Activated naive CD8-positive, alpha-beta T cell treated with anti-CD3 and anti-CD28 coated beads, Interleukin-2, amount 50 U/mL, for 24 hours (primary cell): ENCODE measurements at places on chromosomes 5 and 9.
A peak's percentile ranks its signal among the peaks of the same experiment; 100 is the strongest.

GRCh38 chr9:77673941-77674791, 26.0 kb upstream of the GNA14 start:
- DNase-seq, result no peak

DNA sequence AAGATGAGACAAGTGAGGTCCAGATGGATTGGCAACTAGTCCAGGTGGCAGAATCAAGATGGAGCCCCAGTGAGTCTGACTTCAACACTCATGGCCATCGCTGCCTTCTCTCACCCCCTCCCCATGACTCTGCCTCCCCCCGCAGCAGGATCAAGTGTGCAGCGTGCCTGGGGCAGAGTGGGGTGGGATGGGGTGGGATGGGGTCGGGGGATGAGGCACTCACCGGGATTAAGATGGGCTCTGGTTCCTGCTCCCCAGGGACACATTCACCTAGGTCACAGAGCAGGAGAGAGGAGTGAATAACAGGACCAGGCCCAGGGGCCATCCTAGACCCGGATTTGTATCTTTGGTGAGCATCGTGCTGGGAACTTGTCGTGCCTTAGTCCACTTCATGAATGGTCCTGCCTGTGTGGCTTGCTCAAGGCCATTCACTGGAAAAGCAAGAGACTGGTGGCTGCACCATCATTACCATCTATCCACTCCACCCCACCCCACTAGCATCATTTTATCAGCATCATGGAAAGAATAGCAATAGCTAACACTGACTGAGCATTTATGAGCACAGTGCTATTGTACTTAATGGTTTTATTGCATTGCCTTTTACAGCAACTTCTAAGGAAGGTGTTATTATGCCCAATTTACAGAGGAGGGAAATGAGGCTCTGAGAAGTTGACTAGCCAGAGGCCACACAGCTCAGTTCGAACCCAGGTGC, 8.5 kb downstream of the AMBP start:
- no peak for DNase-seq

DNA sequence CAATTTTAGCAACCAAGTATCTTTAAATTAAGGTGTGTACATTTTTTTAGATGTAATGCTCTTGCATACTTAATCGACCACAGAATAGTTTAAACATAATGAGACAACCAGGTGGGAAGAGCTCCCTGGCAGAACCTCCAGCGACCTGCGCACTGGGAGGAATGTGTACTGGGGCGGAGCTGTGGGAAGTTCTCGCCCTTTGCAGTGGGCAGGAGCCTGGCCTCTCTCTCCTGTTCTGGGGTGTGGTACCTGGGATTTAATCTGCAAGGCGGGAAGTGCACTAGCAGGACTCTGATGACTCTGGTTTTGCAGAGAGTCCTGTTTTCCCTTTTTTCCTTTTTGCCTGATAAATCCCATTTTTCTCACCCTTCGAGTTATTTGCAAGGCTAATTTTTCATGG, 150.7 kb downstream of the SLC28A3 start:
- no peak for DNase-seq

GRCh38 chr5:57302164-57302563, 128.3 kb downstream of the GPBP1 start:
- DNase-seq, result peak; percentile 62

GRCh38 chr9:90141723-90142122, 500.9 kb downstream of the DIRAS2 start:
- no peak for DNase-seq

DNA sequence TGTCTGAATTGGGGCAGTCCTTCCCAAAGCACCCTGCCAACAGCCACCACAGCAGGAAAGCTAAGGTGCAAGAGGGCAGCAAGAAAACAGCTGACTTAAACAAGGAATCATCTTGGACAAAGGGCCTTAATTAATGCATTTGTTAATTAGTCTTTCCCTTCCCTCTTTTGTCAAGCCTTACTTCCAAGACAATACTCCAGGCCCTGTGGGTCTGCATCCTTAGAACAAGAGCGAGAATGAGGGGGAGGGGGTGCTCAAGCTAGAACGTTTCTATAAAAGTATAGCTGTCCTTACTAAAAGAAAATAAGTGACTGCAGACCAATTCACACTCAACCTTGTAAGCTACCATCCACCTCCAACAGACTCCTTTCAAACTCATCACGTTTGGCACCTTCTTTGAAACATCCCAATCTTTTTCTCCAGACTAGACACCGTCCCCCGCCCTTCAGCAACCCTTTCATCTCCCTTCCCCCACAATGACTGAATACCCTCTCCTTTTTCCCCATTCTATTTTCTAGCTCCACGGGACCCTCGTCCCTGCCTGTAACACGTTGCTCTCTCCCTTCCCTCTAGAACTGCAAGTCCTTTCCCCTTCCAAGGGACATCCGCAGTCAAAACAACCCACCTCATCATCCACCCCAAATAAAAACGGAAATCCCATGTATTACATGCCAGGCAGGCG, 85.7 kb upstream of the RNF38 start:
- no peak for DNase-seq

DNA sequence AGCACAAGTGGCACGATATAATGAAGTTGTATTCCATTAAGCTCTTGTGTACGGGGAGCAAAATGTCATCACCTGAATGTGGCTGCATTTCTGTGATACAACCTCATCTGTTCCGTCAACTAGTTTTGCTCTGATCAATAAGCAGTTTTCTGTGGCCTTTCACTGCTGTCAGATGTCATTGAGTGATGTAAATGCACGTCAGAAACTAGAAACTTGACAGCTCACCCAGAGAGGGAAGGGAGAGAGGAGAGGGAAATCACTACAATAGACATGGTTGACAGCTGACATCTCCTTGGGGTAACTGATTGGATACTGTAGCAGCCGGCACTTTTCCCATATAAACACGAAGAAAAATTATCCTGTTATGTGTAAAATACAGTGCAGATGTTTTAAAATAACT, 62.7 kb downstream of the SNX24 start:
- no peak for DNase-seq

DNA sequence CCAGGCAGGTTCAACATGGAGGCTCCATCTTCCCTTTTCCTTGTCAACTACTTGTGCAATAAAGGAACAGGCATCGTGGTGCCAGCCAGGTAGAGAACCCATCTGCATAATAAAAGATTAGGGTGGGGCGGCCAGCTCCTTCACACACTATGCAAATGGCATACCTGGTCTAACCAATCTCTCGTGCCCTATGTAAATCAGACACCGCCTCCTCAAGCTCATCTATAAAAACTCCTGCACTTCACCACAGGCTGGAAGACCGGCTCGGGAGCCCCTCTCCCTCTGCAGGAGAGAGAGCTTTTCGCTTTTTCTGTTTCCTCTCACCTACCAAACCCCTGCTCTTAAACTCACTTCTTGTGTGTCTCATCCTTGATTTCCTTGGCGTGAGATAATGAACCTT, 244.3 kb upstream of the PUM3 start:
- DNase-seq, result no peak

DNA sequence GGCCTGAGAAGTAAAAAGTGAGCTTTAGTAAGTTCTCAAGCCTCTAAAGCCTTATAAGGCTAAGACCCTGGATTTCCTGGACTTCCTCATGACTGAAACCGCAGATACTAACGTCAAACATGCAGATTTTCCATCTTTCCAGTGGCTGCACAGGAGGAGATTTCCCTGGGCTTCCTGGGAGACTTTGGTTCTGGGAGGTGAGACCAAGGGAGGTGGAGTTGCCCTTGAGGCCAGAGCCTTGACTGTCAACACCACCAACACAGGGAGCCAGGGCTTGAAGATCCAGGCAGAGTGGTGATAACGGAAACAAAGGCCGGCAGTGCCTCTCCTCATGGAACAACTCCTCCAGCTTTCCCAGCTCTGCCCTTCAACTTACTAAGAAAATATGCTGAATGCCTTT, 144.7 kb upstream of the LRRTM2 start:
- DNase-seq, result no peak

- no peak for DNase-seq
These were observed at the start of gene TMEM252 for GRCh38 chr9:68540712-68541535. TSS of gene TMEM252 (minus strand) at chr9:68540883. CDS start at chr9:68540814, 69 bp downstream.

GRCh38 chr9:126499911-126500599, 113.7 kb upstream of the LMX1B start:
- no peak for DNase-seq

DNA sequence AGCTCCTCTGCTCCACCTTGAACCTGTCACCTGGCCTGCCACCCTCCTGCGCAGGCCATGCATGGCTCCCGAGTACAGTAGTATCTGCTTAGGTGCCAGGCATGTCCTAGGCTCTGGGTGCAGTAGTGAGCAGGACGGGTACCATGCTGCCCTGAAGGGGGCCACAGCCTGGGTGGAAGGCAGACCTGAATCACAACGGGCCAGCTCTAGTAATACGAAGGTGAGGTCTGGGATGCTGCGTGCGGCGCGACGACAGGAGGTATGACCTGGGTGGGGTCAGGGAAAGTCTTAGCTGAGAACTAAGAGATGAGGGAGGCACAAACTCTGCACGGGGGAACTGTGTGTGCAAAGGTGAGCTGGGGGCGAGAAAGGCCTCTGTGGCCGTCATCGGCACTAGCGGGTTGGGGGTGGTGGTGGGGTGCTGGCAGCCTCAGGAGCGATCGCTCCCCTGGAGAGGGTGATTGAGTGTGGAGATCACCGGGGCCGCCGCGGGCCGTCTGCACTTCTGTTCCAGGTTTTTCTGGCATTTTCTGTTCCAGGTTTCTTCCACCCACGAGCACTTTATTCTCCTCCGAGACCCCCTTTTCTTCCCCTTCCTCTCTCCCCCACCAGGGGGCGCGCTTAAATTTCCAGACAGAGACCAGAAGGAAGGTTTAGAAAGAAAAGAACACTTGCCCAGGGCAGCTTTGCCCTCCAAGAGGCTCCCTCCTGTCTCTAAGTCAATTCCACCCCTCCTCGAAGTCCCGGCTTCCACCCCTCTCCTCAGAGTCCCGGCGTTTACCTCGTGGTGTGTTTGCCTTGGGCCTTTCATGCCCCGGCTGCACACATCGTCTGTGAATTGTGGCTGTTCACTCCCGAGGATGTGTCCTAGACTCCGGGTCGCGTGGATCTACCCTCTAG, 15.1 kb downstream of the PDLIM4 start:
- peak; percentile 82 for DNase-seq

DNA sequence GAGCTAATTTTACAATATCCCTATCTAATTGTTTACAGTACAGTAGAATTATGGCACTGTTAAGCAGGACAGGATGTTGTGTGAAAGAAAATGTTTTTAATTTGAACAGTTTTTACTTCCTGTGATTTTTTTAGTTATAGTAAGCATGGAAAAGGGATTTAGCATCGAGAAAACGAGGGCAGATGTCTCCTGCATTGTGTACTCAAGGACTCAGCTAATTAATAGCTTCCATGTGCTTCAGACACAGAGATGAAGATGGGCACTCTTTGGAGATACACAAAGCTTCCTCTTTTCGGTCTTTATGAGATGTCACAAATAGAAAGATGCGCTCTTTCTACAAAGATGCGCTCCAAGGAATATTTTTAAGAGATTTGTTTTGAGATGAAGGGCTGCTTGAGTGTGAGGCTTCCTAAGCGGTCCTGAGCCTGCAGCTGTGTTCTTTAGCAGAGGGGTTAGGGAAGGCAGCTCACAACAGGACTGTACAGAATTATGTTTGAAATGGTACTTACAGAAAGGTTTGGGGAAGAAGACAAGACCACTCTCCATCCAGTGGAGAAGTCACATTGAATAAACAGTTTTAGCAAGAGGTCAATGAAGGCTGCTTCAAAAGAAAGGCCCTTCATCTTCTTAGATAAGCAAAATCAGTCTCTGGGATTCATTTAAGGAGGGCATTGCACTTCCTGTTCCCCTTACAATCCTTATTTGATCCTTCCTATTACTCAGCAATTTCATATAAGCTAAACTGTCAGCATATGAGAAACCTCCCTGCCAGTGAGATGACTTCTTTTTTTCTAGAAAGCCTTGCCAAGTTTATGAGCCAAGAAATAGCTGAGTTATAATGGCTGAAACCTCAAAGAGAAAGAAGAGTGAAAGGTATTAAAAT, 311.5 kb downstream of the EFNA5 start:
- DNase-seq, result no peak

DNA sequence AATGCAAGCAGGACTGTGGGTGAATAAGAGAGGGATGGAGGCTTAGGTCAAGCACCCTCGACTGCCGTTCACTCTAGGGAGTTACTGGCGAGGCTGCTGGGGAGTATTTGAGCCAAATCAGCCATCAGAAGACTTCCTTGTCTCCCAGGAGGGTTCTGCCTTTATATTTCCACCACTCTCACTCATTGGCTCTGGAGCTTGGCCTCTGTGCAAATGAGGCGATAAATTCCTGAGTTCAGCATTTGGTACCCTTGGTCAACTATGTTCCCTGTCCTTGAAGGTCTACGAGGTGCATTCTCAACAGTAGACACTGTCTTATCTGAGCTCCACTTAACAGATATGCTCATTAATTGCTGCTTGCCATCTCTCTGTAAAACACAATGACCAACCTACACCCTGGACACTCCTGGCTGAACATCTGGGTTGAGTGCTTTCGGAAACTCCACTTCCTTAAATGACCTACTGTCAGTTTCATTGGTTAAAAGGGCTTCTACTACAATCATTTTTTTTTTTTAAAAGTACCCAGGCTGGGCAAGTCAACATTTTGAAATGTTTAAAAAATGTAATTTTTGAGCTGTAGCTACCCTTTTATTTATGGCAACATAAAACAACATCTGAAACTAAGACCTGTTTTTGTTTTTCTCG, 153.2 kb downstream of the NTRK2 start:
- DNase-seq, result no peak

DNA sequence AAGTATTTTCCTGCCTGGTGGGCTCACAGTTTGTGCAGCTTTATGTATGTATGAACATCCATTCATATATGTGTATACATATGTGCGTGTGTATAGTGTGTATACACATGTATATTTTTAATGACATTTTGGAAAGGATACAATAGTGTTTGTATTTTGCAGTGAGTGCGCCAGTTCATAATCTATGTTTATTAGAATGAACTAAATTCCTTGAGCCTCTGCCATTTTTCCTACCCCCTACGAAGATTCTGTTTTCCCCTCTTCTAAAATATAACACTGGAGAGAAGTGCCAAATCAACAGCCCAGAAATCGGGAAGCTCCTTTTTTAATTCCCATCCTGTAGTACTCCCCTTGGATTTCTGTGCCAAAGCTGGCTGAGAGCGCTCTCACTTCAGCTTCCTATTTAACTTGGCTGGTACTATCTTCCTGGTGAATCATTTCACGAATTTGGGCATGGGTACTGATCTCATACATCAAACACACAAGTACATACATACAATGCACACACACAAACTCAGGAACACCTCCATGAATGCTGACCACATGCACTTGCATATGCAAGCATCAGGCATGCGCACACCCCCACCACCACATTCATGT, 578.4 kb upstream of the WWC1 start:
- no peak for DNase-seq

- DNase-seq, result no peak
These were observed 380.8 kb downstream of the TMEM232 start for GRCh38 chr5:110345623-110346022.

GRCh38 chr9:134413890-134414623, 87.8 kb downstream of the RXRA start:
- no peak for DNase-seq

GRCh38 chr9:122158202-122158601, 1.4 kb downstream of the NDUFA8 start:
- DNase-seq, result peak; percentile 18

DNA sequence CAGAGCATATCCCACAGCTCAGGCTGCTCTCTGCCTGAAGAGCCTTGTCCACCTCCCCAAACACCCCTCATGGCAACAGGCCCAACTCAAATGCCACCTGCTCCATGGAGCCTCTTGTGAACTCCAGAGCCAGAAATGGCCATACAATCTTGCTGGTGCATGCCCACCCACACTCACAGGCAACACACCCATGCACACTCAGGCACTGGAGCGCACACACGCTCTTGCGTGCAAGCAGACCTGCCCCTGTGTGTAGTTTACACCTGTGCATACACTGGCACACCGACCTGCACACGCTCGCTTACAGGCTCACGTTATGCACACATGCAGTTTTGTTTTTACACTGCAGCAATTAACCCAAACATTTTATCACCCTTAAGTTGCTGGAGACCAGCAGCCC, 40.0 kb downstream of the HRH2 start:
- DNase-seq, result no peak
